ENCODE measurements at places on chromosomes 6 and 20. TPM values are rescaled to one million over a fixed set of nuclear protein-coding genes. Genes with fewer than 3 reads are reported as not detected.

The SLC17A3 gene
- total RNA-seq, result not detected

The ARMH2 gene
- not detected for total RNA-seq

The SPATS1 gene
- not detected for total RNA-seq

The RAET1G gene
- total RNA-seq, result 28.8 TPM

The ELOVL2 gene
- total RNA-seq, result not detected

The BPIFB2 gene
- total RNA-seq, result not detected

The TMEM244 gene
- not detected for total RNA-seq

The RNF182 gene
- 0.33 TPM for total RNA-seq

The OOEP gene
- not detected for total RNA-seq

The GABRR1 gene
- not detected for total RNA-seq

The MLN gene
- total RNA-seq, result not detected

The CCDC170 gene
- not detected for total RNA-seq

The OR2B6 gene
- not detected for total RNA-seq

The EDN3 gene
- 0.17 TPM for total RNA-seq

The BNIP5 gene
- total RNA-seq, result not detected

The TMEM217 gene
- 4.2 TPM for total RNA-seq

The GNAS-AS1 gene
- total RNA-seq, result 0.13 TPM
